ENCODE measurements at places on chromosomes 13 and 19. TPM values are rescaled to one million over a fixed set of nuclear protein-coding genes. Genes with fewer than 3 reads are reported as not detected.

DNA sequence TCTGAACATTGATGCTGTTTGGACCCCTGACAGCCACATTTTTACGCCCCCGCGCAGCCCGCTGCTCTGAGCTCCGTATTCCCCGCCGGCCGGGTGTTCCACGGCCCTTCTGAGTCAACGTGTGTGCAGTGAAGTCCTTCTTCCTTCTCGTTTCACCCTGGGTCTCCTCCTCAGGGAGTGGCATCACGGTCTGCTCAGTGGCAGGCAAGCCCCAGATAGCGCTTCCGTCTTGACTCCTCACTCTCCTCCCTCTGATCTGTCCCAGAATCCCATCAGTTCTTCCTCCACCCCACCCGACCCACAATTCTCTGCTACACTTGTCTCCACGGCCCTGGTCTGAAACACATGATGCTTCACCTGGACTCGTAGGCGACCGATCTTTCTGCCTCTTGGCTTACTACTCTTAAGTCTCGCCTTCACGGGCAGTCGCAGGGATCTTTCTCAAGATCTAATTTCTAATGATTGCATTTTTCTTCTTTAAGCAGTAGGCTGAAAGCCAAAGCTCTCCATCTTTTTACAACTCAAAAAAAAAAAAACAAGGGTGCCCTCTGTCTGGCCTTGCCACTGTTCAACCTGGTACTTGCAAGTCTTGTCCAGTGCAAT lies 33.9 kb downstream of the CCNE1 start:
- DNase-seq: peak; percentile 16

- DNase-seq: peak; percentile 25
Observed at GRCh38 chr19:54458648-54459281, 4.8 kb downstream of the LENG9 start.

DNA sequence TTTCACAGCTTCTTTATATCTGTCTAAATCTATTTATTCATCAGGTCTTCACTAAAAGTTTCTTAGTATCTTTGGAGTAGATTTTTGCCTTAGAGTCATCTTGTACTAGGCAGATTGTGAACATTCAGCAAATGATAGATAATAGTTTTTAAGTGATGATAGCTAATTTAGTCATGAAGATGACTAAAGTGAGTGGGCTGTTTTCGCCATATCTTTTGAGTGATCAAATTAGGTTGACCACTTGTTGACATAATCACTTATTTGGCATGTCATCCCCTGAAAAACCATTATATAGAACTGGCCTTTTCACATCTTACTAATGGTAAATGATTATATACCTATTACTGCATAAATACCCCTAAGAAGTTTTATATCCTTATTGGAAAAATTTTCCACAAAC lies 999.2 kb downstream of the PCDH17 start:
- DNase-seq: no peak

DNA sequence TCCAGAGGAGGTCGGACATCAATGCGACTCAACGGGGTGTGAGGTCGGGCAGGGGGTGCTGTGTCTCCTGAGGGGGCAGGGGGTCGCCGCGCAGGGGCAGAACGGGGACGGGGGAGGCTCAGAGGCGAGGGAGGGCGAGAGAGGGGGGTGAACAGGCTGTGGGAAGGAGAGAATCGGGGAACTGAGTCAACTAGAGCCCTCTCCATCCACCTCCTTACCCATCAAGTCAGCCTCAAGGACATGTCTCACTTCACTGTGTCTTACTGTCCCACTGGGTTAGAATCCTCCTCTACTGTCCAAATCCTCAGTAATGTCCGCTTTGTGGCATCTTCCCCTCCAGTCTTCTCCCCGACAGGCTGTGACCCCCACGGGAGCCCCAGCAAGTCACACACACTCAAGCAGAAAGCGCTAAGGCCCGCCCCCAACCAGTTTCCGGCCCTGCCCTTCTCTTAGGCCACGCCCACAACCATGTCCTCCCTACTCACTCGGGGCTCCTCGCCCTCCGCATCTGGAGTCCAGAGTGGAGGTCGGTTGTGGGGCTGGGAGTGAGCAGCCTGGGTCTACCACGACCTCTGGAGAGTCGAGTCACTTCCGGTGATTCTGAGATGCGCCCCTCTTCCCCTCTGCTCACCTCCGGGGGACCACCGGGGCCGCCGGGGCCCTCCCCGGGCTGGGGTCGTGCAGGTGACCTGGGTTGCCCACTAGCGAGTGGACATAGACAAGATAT lies 9.3 kb downstream of the PLEKHA4 start:
- peak; percentile 64 for DNase-seq

DNA sequence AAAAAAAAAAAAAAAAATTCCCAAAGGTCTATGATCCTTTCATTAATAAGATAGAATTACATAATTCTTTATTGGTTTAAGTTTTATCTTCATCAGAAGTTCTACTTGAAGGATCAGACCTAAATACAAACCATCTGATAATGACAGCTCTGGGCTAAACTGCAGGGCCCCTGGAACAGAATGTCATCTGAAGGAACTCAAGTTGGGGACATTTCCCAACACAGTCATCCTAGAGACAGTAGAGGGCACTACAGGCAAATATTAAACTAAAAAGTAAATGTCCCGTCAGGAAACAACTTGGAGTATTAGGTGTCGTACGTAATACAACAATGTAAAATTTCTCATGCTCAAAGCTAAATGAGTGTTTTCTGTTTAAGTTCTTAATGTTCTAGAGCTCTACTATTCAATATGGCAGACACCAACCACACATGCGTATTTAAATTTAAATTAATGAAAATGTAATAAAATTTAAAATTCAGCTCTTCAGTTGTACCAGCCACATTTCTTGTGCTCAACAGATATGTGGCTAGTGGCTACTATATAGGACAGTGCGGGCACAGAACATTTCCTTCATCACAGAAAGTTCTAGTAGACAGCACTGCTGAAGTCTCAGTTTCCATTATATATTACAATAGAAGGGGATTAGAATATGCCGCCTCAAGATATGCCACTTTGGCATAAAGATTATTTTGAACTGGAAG lies 21.8 kb upstream of the NAXD start:
- DNase-seq: no peak

- peak; percentile 78 for DNase-seq
Observed at GRCh38 chr19:35346193-35347052, 1.3 kb upstream of the FFAR1 start.

DNA sequence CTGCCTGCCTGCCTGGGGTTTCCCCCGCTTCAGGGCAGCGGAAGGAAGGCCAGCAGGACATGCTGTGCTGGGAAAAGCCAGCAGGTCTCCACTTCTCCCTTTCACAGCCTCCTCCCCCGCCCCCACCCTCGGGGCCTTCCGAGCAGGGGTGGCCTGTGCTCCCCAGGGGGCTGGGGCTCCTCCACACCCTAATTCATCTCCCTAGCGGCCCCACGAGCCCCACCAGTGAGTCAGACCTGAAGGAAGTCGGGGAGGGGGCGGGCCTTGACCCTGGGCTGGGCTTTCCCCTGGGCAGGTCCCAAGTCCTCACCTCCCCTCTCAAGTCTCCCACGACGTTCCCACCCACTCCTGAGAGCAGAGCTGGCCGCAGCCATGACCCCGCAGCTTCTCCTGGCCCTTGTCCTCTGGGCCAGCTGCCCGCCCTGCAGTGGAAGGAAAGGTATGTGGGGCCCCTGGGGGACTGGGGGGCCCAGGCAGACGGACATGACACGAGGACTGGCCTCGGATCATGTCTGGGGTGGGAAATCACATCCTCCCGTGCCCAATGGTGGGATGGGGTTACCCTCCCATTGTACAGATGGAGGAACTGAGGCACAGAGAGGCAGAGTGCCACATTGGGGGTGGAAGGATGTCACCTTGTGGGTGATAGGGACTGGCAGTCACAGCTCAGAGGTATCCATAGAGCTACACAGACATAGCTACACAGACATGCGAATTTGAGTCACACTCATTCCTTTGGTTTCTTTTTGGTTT lies at the start of gene EBI3:
Gene EBI3 (plus strand): TSS at position 345 of the 753 bp plus-strand sequence. CDS start 28 bp downstream, at position 373.
- DNase-seq: peak; percentile 70

DNA sequence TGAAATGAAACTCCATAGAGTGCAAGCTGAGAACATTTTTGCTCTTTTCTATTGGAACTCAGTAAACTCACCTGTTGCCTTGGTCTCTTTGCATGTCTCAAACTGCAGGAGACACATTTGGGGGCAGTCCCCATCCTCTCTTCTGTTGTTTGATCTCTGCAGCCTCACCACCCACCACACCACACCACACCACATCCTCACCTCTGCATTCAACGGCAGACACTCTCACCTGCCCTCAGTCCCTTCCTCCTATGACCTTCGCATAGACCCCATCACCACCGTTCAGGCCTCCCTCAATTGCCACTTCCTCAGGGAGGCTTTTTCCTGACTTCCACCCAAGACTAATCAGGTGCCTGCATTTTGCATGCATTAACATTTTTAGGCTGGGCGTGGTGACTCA lies 14.4 kb upstream of the TPM4 start:
- DNase-seq: no peak

GRCh38 chr19:7947939-7948338 lies 4.5 kb upstream of the TIMM44 start:
- no peak for DNase-seq

DNA sequence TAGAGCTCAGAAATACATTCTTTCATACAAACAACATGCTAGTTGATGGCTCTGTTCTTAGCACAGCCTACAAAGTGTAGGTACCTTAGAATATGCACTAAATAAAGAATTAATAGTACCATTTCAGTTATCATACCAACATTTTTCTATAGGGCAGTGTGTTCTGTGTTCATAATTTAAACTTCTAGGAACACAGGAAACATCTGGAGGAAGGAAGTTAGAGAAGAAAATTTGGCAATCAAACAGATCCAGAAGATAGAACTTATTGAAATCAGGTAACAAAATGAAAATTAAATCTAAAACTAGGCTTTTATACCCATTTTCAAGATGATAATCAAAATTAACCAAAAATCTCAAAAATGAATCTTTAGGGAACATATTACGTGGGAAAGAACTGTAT lies 527.5 kb downstream of the DCT start:
- no peak for DNase-seq

Gene ANGPTL4
- total RNA-seq: not detected

Gene ZNF492
- total RNA-seq: 1.1 TPM

Gene ZNF699
- 14.2 TPM for total RNA-seq
